NAMALWA (cell line): ENCODE measurements at places on chromosomes 13 and 19.

GRCh38 chr19:5188548-5189317 is 151.9 kb downstream of the PTPRS start:
- DNase-seq = no peak

DNA sequence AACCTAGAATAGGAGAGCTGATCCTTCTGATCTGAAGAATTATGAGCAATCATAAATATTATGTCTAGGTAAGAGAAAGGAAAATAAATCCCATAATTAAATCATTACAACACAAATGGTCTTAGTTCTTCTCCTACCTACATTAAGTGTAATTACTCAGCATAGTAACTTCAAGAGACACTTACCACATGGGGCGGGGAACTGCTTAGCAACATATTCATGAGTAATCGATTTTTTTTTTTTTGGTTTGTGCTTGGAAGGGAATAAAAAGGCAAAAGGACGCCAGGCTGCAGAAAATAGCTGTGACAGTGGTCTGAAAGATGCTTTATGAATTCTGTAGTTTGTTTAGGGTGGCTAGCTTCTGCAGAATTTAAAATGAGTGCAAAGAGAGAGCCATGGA is 103.3 kb upstream of the HTR2A start:
- DNase-seq = no peak

DNA sequence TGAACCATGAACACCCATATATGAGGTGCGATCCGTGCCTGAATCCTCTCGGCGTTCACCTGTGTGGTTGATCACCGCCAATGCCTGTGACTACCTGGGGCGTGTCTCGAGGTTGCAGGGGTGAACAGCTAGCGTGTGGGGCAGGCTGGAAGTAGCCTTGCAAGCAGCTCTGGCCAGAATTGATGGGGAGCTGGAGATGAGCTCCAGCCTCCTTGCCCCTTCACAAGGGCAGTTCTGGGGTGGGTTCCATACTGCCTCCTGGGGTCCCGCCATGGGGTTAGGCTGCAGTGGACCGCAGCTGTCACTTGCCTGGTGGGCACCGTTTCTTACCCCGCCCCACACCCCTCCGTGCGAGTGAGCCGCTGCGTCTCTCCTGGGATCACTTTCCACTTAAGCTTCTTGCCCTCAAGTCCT is 154.5 kb upstream of the SOX1 start:
- DNase-seq = no peak

DNA sequence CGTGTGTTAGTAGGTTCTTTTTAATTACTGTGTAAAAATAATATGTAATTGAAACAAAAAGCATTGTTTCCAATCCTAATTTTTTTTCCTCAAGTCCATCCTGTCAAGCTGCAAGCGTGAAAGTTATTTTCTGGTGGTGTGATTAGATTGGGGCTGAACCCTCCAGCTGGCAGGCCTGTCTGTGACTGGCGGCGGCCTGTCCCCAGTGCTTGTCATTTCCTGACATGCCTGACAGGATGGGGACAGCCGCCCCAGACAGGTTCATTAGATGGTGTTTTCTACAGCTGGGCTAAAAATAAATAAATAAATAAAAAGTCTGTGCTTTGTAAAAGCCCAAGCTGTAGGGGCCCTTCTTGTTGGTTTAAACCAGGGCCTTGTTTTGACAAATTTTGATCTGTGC is 53.7 kb upstream of the MAB21L1 start:
- peak; percentile 8 for DNase-seq

DNA sequence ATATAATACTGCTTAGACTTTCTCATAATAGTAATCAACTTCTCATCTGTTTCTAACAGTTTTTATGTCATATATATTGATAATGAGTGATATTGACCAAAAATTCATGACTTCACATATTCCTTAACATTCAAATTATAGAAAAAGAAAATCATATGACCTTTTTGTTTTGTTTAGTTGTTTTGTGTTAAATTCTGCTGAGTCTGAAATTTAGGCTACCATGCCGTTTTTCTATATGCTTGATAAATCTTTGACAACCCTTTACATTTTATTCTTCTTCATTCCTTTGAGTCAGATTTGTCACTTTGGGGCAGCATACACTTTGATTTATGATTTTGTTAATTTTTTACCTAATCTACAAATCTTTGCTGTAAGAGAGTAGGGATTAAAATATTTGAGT is 176.4 kb downstream of the ITGBL1 start:
- no peak for DNase-seq
